ENCODE measurements at places on chromosomes 12 and 14.

DNA sequence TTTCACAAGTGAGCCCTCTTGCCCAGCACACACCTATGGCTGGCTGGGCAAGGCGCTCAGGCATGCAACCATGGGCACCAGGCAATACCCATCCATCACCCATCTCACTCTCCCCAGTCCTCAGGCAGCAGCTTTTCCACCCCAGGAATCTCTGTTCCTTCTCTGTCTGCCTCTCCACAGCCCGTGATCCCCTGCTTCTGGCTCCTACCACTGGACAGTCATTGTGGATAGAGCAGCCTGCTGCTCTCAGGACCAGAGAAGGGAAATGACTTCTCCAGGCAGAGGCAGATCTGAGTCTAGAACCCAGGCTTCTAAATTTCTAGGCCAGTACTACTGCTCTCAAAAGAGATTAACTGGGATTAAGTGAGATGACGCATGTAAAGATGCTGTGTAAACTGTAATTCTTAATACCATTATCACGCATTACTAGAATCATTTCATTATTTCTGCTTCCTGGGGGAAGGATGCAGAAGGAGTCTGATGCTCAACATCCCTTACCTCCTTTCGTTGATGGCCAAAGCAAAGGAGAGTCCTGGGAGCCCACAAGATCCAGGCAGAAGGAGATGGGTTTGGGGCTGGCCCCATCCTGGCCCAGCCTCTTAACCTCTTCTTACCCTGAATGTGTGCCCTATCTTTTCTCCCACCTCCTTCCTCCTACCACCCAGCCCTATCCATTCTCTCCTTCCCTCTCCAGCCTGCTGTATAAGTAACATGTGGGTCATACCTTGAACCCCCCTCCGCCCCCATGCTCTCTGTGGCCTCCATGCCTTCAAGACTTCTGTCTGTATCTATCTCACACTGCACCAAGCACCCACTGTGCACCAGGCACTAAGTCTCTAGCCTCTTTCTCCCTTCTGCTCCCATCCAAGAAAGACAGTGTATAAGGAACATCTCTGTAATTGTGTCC is 4.8 kb upstream of the AQP5 start:
- DNase-seq, result no peak

GRCh38 chr12:131808744-131809371 is 19.3 kb upstream of the MMP17 start:
- no peak for DNase-seq

DNA sequence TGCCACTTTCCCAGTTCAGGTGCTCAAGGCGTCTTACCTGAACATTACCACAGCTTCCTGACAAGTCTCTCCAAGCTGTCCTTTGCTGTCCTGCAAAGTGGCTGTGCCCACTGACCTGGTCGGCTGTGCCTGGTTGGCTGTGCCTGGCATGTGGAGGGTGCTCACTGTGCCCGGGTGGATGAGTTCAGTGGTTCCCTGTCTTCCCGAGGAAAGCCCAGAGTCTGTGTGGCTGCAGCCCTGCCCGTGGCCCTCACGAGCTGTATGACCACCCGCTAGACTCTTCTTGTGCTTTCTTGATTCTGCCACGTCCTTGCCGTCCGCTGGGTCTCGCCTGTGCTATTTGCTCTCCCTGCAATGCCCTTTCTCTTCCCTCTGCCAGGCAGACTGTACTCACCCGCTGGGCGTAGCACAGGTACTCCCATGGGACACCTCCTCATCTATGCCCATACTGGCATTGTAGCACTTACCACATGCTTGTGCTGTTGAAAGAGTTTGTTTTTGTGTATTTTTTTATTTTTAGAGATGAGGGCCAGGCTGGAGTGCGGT is 95.9 kb downstream of the TSPAN9 start:
- DNase-seq, result no peak

DNA sequence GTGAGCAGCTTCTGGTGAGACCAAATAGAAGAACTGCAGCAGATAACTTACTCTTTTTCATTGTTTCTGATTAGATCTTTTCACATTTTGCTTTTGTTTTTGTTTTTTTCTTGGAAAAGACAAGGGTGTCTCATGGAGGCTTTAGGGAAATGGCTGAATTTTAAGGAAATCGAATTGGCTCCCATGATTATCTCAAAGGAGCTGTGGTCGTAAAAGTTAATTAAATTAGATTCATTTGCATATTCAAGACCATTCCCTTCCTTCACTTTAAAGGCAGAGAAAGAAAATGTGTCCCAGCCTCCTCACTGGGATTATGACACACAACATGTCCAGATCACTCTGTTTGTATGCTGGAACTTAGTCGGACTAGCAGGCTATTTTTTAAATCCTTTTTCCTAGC is 106.4 kb upstream of the MDM1 start:
- no peak for DNase-seq

GRCh38 chr14:99698642-99699041 is 14.5 kb downstream of the CYP46A1 start:
- DNase-seq, result no peak

Measured in midbrain (tissue), 1 donor.